ENCODE measurements at places on chromosomes 6 and 20.

GRCh38 chr6:71346334-71346694, 57.7 kb downstream of the OGFRL1 start:
- no peak for DNase-seq

- no peak for DNase-seq
Observed at GRCh38 chr6:55886185-55886836, 10.9 kb upstream of the BMP5 start.

- DNase-seq = no peak
Observed at GRCh38 chr20:17666481-17666880, 15.6 kb downstream of the RRBP1 start.

GRCh38 chr6:12228447-12229146, 61.6 kb upstream of the EDN1 start:
- DNase-seq = no peak

- peak; percentile 7 for DNase-seq
Observed at GRCh38 chr6:105896821-105897095, 189.4 kb upstream of the PRDM1 start.

- no peak for DNase-seq
Observed at GRCh38 chr6:10401632-10402223, 13.1 kb downstream of the TFAP2A start.

DNA sequence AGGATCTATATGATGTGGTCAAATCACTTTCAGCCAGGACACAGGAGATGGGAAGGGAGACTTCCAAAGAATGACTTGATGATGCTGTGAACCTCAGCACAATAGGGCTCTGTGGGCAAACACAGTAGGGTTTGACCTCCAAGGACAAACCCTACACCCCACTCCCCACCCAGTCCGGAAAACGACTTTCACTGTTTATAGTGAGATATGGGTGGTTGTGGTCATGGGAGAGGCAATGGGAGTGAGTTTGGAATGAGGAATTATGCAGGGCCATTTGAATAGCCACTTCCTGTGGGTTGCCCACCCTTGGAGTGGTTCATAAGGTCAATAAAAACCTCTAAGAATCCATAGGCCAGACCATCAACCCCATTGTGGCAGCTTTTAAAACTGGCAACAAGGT, 38.4 kb upstream of the PRND start:
- no peak for DNase-seq

DNA sequence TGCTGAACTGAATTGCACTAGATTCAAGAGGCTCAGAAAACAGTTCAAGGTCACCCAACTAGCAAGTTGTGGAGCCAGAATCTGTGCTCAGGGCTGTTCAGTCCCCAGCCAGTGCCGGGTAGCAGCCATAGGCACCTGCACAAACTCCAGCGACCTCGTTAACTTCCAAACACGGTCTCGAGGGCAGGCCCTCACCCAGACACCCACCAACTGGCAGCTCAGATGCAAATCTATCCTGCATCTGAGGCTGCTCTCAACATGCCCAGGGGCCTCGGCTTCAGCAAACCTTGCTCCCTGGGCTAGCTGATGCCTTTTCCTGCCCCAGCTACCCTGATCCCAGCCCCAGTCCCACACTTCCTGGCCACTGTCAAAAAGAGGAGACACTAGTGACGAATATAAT, 3.7 kb downstream of the JPH2 start:
- peak; percentile 11 for DNase-seq

GRCh38 chr6:34447910-34448309, 18.0 kb upstream of the PACSIN1 start:
- no peak for DNase-seq

DNA sequence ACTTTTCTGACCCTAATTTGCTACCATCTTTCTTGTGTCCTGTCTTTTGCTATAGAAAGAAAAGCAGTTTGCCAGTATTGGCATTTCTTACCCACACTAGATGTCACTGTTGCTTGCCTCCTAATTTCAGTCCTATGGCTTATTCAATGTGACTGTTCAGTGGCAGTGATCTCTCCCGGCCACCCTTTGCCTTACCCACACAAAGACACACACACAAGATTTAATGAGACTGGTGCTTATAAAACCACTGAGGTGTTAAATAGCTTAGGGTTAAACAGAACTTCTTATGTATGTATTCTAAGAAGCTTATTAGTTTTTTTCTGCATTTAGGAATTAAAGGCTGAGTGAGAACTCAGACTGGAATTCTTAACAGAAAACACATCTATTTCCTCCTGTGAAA, 233.6 kb upstream of the ASCC3 start:
- DNase-seq = no peak

GRCh38 chr6:72955666-72956065, 269.6 kb downstream of the KHDC1L start:
- no peak for DNase-seq

GRCh38 chr20:45322952-45323383, 14.9 kb upstream of the MATN4 start:
- DNase-seq = peak; percentile 36

DNA sequence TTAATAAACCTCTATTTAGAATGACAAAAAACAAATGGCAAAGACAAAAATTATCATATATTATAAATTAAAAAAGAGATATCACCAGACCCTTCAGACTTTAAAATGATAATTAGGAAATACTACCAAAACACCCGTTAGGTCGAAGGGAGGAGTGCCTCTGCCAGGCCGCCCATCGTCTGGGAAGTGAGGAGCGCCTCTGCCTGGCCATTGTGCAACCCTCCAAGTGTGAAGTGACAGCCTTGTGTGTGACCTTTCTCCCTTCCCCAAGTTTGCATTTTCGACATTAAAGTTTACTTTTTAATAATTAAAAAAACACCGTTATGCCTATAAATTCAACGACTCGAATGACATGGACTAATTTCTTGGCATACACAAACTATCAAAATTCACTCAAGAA, 64.5 kb upstream of the TASP1 start:
- no peak for DNase-seq

DNA sequence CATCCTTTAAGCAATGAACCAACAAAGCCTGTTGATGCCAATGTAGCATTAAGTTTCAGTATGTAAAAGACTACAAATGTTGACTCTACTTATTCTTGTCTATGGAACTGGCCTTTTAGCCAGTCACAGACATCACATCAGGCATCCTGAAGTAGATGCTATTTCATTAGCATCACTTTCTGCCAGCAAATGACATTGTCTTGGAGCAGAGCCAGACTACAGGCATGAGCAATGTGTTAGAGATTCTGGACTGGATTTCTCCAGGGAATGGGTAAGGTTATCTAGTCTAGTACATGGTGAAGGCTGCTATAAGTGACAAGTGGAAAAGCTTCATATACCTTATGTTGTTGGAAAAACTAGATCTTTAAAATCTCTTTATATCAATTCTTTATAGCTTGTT, 142.9 kb downstream of the ADGRB3 start:
- DNase-seq = no peak

DNA sequence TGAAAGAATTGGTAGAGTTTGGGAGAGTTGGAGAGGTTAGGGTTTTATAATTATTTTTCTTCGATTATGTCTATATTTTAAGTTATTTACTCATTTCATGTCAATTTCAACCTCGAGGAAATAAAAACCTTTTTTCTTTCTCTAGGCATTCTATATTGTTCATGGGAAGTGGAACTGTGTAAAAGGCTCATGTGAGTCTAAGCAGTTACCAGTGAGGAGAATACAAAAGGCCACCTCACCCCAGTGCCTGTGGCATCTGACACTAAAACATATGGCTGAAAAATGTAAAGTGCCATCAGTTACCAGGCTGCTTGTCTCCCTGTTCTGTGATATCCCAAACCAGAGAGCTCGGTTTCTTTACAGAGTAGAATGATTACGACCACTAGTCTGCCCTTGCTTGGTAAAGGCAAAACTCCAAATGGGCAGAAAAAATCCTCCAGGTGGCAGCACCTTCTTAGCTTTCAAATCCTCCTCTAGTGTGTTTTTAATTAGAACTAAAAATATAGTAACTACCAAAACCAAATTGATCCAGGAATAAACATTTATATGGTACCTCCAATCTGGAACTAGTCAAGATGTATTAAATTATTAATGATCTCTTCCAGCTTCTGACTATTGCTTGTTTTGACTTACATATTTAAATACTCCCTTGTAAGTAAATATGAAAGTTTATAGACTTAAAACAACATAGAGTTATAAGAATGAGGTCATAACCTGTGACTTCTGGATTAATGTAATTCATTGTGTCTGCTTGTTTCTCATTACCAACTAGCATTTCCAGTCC, 122.6 kb upstream of the MCHR2 start:
- DNase-seq = no peak

GRCh38 chr20:24676353-24676977, 207.0 kb downstream of the SYNDIG1 start:
- no peak for DNase-seq

GRCh38 chr20:15026759-15027158, 689.3 kb upstream of the FLRT3 start:
- no peak for DNase-seq

GRCh38 chr20:33318096-33318429, 35.0 kb downstream of the BPIFB1 start:
- DNase-seq = no peak

DNA sequence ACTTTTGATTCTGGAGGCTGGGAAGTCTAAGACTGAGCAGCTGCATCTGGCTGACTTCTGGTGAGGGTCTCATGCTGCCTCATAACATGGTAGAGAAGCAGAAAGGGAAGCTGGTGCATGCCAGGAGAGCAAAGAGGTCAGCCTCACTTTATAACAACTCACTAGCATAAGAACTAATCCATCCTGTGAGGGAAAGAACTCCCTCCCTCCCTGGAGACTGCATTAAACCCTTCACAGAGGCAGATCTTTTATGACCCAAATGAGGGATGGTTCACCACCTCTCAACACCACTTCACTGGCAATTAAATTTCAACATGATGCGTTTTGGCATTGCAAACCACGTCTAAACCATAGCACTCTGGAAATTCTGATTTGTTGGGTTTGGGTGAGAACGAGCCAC, 33.9 kb downstream of the STXBP5 start:
- no peak for DNase-seq

- DNase-seq = no peak
Observed at GRCh38 chr6:110250838-110251237, 70.6 kb downstream of the CDC40 start.

DNA sequence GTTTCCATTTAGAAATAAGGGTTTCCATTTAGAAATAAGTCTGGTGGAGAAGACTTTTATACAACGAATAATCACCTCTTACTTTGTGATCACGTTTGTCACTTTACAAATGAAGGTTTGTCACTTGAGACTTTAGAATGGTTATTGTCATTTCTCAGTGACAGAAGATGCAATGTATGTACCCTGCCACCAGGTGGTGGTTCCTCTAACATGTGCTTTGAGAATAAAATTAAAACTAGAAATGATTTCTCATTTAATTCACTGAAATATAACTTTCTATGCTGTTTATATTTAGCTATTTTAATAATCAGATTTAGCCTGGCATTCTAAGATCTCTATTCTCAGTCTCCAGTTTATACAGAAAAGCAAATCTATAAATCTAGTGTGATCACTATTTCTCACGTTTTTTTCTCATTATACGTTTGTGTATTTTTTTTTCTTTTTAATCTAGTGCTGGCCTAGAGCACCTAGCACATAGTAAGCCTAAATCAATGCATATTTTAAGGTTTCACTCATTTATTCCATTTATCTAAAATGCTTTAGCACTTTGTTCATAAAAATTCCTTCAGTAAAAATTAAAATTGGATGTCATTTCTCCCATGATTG, 57.4 kb upstream of the TFAP2D start:
- no peak for DNase-seq

- DNase-seq = no peak
Observed at GRCh38 chr6:110063594-110064263, 85.6 kb downstream of the GPR6 start.

DNA sequence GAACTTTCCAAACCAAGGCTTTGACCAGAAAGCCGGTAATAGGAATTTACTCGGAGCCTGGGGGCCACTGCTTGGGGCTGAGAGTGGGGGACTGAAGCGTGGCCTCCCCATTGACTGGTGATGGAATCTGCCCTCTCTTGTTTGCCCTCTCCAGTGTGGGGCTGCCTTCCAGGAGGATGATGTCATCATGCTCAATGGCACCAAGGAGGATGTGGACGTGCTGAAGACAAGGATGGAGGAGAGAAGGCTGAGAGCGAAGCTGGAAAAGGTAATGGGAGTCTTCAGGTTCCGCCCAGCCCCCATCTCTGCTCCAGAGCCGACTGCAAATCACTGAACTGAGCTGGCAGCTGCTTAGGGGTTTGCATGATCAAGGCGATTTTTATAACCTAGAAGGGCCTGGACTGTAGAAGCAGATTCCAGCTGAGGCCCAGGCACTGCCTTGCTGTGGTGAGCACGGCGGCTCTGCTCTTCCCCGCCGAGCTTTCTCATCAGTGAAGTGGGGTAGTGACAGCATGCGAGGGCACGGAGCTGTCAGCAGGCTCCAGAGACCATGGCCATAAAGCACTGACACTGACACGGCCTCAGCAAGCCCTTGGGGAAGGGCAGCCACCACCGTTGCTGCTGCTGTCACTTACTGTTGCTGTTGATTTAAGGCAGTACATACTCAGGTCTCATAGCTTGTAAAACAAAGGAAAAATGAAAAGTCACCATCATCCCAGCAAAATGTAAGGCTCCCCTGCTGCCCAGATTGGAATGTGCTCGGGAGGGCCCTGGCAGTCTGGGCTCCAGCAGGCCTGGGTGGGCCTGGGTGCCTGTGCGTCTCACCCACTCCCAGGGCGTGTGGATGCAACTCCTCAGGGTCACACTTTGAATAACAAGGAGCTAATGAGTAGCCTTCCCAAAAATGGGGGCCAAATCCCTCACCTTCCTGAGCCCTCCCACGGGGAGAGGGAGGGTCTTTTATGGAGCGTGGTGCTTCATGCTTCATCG, 11.1 kb upstream of the FAM209A start:
- no peak for DNase-seq

- DNase-seq = no peak
Observed at GRCh38 chr6:153613719-153614455, 425.2 kb upstream of the OPRM1 start.

- no peak for DNase-seq
Observed at GRCh38 chr20:675453-676314, at the start of gene SCRT2. Gene SCRT2 (minus strand): TSS chr20:675802. CDS start chr20:675601, 201 bp downstream.

DNA sequence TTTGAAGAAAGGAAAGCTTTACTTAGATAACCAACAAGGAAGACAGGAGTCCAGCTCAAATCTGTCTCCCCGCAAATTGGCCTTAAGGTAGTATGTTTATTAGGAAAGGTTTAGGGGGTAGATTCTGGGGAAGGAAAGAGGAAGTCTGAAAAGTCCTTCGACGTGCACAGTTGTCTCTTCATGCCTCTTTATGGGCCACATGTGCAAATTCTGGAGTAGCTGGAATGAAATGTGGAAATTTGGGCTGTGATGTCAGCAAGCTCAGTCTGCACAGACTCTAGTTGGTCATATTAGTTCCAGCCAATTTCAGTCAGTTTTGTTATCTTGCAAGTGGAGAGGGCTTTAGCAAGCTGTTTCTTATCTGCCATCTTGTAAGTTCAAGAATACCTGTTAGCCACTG, 50.1 kb downstream of the NUP153 start:
- no peak for DNase-seq

DNA sequence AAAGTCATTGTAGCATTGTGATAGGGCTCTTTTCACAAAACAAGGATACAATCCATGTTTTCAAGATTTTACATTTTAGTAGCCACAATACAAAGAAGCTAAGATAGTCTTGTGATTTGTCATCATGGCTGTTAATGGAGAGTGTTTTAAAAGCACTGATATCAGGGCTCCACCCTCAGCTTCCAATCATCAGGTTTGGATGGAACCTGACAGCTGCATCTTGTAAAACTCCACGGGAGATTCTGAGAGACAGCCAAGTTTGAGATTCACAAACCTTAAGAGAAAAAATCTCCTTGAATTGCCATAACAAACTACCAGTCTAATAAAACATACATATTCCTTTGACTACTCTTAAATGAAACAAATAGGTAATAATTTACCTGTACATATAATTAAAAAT, 280.2 kb downstream of the ESR1 start:
- no peak for DNase-seq

Measured in NCI-H510A (cell line).